Left renal pelvis (tissue), 4 donors: ENCODE measurements at places on chromosomes 2 and 18.

DNA sequence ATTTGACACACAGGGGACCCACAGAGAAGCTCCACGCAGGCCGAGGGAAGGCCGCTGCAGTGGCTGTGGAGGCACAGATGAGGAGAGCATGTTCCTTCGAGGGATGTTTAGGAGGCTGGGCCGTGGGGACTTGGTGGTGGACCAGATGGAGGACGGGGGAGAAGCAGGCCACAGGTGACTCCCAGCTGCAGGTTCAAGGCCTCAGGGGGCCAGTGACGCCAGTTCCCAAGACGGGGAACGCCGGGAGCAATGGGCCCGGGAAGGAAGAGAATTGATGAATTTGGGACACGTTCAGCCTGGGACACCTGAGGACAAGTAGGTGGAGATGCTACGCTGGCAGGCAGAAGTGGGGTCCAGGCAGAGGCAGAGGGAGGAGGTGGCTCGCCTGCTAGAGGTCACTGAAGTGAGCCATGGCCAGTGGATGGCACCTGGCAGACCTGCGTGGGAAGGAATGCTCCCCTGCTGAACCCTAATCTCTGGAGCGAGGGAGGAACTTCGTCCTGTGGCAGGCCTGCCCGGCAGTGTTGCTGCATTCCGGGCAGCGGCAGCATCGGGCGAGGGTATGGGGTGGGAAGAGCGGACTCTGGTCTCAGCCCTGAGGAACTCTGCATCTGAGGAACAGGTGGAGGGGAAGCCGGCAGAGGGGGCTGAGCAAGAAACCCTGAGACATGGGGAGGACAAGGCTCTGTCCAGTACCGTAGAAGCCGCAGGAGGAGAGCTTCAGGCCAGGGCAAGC is 25.2 kb upstream of the HPCAL1 start:
- no peak for DNase-seq

- DNase-seq = no peak
Observed at GRCh38 chr18:49893036-49893435, 79.7 kb upstream of the ACAA2 start.

DNA sequence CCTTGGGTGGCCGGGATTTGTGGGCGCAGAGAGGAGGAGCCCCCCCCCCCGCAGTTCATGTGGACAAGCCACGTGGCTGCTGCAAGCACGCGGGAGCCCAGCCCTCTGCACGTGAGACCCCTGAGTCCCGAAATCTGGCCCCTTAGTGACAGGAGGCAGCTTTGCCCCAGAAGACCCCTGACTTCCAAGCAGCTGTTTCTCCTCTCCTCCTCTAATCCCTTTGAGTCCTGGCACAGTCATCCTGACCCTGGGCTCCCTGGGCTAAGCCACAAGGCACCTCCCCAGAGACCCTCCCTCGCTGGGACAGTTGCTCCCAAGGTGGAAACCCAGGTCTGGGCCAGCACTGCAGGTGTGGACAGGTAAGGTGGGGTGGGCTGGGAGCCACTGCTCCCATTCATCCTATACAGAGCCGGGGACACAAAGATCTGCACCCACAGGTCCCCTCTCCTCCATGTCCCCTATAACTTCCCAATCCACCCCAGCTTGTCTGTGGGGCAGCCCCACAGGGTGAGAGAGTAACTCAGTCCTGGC is 923 bp downstream of the TEKT4 start:
- DNase-seq = no peak

DNA sequence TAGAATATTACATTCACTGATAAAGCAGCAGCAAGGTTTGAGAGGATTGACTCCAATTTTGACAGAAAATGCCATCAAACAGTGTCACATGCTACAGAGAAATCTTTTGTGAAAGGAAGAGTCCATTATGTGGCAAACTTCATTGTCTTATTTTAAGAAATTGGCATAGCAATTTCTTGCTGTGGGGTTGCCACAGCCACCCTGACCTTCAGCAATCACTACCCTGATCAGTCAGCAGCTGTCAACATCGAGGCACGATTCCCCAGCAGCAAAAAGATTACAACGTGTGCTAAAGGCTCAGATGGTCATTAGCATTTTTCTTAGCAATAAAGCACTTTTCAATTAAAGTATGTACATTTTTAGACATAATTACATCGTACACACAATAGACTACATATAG is 74.7 kb downstream of the PRKCE start:
- no peak for DNase-seq

DNA sequence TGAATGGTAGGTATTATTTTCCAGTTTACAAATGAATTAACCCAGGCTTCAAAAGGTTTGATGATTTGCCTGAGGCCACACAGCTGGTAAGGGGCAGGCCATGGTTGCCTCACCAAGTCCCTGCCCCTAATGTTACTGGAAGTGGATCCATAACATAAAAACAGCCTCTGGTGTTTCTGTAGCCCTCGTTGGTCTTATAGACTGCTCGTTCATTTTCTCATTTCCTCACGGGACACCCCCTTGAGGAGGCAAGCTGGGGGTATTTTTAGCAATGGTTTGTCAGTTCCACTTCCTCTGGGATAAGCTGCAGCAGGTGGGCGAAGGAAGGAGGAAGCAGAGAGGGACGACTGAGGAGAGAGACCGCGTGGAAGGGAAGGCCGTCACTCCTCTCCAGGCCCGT is 32.9 kb upstream of the NDUFV2 start:
- no peak for DNase-seq

DNA sequence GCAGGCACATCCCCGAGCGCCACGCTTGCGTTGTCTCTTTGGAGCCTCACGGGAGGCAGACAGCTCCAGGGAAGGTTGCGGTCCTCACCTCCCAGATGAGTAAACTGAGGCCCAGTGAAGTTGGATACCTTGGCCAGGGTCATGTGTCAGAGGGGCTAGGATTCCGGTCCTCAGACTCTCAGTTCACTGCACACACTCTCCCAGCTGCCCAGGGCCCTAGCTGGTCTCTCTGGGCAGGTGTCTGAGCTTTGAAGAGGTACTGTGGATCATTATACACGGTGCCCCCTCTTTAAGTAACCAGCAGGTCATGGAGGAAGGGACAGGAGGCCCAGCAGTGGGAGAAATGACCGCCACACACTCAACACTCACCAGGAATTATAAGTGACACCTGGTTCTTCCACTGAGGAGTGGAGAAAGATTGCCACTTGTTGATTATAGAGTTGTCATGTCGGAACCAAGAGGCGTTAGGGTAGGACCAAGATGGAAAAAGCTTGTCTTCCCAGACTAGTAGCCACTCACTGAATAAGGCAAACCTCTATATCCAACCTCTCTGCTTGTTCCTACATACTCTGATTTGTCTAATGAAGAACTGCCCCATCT is 588 bp downstream of the TMEM214 start:
- no peak for DNase-seq

GRCh38 chr2:70181363-70181956 is 9.4 kb downstream of the C2orf42 start:
- no peak for DNase-seq

- no peak for DNase-seq
Observed at GRCh38 chr2:172697296-172697695, 38.3 kb upstream of the RAPGEF4 start.

DNA sequence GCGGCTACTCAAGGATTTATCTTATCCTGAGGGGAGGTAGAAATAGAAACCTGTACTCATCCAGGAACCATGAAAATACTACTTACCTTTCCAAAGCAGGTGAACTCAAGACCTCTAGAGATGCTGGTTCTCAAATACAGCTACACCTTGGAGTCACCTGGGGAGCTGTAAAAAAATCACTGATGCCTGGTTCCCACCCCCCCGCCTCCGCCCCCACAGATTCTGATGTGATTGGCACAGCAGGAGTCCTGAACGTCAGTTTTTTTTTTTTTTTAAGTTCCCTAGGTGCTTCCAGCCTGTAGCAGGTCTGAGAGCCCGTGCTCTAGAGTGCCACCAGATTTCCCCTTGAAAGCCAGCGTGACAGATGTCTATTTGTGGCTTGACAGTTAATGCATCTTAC is 113.6 kb downstream of the MRO start:
- no peak for DNase-seq

- DNase-seq = no peak
Observed at GRCh38 chr2:18396329-18397010, 164.0 kb downstream of the RDH14 start.

- DNase-seq = no peak
Observed at GRCh38 chr2:197576631-197577030, 60.8 kb downstream of the MOB4 start.

DNA sequence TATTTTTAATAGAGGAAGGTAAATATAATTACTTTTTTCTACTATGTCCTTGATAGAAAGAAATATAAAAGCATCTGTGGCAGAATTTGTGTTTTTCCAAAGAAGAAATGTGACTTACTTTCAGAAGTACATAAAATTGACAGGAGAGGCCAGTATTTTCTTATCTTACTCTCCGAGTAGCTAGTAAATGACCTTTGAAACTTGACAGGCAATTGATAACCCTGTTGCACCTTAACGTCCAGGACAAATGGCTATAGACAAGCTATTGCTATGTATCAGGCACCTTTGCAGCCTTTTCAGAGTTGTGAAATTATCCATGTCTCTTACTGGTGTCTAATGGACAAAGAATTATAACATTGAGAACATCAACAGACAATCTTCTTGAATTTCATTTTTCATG is 63.0 kb upstream of the TNFRSF11A start:
- no peak for DNase-seq

GRCh38 chr2:31606509-31606908 is 25.8 kb upstream of the SRD5A2 start:
- no peak for DNase-seq

DNA sequence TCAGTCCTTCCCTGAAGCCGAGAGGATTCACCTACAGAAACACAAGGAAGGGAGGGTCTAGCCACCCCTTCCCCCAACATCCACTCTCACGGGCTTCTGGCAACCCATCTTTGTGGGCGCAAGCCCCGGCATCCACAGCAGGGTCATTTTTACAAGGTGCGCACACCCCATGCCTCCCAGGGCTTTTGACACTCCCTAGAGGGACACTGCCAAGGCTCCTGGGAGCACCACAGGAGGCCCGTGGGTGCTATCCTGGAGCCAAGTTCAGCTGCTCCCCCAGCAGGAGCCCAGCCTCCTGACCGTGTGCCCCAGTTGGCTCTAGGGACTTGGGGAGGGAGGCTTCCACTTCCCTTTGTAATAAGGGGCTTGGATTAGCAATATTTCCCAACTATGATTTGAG is 251.6 kb downstream of the TNS1 start:
- DNase-seq = no peak

DNA sequence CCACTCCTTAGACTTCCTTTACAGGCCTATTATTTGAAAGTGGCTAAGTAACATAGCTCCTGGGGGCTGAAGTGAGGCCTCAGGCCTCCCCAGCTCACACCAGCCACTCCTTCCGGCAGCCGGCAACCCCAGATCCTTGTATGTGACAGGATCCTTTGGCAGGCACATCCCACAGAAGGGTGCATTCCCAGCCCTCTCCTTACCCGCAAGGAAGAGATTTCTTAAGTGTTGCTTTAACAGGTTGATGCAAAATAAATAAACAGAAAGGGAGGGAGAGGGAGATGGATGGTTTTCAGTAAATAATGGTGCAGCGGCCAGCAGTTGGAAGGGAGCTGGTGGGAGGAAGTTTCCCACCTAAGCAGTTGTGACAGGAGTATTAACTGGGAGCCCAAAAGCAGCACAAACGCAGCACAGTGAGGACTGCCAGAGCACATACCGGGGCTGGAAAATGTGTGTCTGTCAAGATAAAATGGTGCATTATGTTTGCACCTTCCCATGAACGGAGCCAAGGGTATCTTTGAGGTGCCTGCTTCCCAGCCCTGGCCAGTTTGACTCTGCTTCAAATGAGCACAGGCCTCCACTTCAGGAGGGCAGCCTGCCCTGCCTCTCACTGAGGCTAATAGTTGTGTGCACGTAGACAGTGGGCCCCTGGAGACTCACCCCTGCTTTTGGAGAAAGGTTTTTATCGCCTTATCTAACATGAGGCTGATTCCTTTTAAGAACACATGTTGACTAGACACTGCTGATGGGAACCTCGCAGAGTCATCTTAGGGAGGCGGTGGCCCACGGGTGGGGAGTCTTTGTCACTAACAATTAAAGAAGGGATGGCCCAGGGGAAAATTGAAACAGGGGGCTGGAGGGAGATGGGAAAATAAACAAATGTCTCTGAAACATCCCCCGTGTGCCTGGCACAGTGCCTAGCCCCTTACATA is 32.8 kb downstream of the NRP2 start:
- DNase-seq = no peak

GRCh38 chr2:27724905-27725701 is 46.4 kb upstream of the MRPL33 start:
- DNase-seq = no peak

DNA sequence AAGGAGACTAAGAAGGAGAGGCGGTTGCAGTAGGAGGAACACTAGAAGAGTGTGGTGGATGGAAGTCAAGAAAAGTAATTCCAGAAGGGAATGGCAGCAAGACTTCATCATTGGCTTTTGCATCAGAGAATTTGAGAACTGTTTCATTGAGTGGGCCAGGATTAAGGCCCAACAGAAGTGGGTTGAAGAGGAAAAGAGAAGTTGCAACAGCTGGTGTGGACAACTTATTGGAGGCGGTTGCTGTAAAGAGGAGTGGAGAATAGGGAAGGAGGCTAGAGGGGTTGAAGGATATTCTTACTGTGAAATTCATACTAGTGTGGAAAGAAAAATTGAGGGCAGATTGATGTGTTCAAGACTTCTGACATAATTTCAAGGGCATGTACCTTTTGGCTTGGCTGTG is 168.7 kb upstream of the FN1 start:
- DNase-seq = no peak

DNA sequence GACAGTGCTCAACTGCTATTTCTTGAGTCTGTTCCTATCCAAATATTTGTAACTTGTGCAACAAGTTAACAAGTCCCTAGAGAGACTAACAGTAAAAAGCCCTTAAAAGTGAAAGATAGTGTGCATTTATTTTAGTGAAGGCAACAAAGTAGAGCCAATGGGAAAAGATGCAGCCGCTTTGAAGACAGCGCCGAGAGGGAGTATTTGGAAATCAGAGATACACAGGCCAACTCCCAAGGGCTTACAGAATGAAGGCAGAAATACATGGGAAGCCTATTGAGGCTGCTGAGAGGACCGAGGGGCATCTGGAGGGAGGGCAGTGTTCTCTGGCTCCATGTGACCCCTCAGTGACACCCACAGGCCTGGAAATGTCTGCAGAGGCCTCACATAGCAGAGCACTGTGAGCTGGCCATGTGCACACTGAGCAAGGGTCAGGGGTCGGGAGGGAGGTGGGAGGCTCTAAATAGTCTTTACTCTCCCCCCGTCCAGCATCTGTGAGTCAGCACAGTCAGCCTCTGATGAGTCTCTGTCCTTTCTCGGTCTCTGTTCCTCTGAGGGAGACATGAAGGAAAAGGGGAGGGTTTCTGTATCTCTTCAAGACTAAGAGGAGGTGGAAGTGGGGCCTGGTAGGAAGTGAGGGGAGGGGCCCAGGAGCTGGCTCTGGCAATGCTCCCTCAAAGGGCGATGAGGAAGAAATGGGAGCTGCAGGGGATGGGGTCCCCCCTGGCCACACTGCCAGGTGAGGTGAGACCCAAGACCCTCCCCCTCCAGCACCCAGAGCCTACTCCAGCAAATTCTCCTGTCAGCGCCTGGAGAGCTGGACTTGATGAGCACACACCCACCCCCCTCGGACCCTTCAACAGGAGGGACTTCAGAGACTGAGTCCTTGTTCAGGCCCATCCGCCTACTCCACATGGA is 133.6 kb downstream of the SP3 start:
- peak; percentile 64 for DNase-seq
